Hematopoietic multipotent progenitor cell treated with erythropoietin and hydrocortisone succinate and interleukin-3 and kit ligand, for 6 days (in vitro differentiated cells): ENCODE measurements at places on chromosomes 11 and 22.

GRCh38 chr11:74932169-74932568 is 16.7 kb downstream of the XRRA1 start:
- no peak for DNase-seq

- DNase-seq, result no peak
These were observed 75.9 kb downstream of the NECTIN1 start for GRCh38 chr11:119652907-119653659.

DNA sequence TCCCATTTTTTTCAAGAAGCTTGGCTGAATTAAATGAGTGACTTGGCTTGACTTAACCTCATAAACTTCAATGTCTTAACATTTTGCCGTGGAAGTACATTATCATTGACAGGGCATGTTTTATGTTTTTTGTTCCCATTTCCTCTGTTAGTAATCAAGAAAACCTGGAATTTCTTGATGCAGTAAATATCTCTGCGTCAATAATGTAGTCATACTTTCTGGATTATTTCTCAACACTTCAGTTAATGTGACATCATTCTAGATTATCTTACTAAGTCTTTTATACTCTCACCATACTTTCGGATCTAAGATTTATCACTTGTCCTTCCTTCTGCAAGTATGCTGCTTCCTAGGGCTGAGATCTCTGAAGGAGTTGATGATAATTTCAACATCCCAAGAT is 58.6 kb upstream of the PGR start:
- DNase-seq, result no peak

DNA sequence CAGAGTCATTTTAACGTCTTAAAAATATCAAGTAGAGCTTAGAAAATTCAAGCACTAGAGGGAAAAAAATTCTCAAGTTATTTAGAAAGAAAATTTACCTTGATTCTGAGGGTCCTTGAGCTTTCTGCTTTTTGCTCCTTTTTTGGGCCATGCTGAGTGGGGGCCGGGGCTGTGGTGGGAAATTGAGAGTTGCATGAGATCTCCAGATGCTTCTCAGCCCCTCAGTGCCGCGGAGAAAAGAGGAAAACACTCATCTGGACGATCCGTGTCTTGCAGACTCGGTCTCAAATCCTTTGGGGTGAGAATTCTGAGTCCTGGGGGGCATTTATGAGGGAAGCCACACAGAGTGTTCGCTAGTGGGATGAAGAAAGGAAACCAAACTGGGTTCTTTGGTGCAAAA is 700.8 kb downstream of the TBC1D22A start:
- no peak for DNase-seq

DNA sequence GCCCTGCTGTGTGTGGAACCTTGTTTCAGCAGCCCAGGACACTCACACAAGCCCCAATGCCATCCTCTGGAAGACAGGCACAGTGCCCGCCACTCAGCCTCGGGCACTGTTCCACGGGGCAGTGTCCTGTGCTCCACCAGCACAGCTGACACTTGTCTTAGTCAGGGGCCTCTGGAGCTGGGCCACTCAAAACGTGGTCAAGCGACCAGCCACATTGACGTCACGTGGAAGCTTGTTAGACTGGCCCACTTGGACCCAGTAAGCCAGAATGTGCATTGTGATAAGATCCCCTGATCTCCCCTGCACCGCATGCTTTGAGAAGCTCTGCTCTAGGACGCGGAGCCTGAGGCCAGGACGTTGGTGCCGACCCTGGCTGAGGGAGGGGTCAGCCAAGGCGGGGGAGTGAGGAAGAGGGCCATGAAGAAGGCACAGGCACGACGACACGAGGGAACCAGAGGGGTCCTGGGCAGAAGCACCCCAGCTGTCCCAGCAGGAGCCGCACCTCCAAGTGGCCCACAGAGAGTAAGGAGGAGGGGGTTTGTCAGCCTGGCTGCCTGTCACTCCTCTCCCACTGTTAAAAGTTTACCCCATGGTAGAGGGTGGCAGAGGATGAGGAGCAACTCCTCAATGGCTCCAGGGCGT is 64.6 kb downstream of the LINC01488 start:
- DNase-seq, result no peak

GRCh38 chr11:2869561-2870427 is 15.8 kb downstream of the CDKN1C start:
- DNase-seq, result no peak

GRCh38 chr22:32534252-32535235 is 59.9 kb downstream of the FBXO7 start:
- no peak for DNase-seq

DNA sequence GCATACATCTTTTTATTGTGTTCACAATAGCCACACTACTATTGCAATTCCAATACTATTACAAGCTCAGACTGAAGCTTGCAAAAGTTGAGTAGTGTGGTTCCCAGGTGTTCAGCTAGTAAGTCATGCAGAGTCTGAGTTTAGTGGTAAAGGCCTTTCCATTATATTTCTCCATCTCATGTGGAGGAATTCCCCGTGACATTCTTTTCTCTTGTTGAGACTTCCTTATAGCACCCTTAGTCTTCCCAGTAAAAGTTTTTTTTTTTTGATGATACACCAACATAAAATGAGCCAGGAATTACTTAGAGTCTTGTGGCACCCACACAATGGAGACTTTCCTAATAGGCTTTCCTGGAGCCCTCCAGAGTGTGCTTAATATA is 110.8 kb downstream of the UVRAG start:
- no peak for DNase-seq

DNA sequence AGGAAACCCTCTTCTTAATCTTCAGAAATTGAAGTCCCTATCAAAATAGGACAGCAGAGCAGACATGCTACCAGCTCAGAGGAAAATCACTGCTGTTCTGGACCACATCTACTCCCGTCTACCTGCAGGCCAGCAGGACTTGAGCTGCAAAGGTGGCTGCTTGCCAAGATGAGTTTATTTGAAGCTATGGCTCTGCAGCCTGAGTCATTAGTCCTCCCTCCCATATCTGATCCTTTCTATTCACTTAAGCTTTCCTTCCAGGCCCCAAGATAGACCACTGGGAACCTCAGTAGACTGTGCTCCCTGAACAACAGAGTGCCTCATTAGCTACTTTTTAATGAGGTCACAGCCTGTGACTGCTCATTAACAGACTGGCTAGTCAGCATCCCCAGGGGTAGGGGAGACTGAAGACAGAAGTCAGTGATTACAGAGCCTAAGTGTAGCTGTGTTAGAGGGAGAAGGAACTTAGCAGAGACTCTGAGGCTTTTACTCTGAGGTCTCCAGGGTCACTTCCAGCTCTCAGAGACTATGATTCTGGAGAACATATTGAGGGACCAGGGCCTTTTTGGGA is 6.8 kb upstream of the OR10A2 start:
- peak; percentile 3 for DNase-seq

DNA sequence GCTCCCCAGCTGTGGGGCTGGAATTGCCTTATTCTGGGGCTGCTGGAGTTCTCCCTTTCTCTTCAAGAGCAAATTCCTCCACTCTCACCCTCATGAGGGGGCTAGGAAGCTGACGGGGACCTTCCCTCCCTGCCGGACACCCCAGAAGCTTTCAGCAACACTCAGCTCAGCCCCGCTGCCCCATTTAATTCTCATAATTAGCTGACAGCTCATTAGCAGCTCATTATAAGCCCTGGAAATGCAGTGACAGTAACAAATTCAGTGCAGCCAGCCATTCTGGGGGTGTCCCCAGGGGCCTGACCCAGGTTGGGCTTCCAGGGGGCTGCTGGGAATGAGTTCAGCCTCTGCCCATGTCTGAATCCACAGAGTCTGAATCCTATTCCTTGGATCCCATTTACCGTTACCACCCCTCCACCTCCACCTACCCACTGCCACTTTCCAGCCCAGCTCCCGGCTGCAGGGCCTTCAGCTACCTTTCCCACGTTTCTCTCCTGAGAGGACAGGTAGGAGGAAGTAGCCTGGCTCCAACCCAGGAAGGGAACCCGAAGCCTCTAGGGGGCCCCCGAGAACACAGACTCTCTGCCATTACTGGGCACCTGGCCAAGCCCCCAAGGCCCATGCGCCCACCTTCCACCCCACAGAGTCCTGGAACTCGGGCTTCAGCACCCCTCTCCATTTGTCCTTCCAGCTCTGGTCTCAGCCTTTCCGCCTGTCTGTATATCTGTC is 101.7 kb upstream of the LMO1 start:
- DNase-seq, result peak; percentile 12

DNA sequence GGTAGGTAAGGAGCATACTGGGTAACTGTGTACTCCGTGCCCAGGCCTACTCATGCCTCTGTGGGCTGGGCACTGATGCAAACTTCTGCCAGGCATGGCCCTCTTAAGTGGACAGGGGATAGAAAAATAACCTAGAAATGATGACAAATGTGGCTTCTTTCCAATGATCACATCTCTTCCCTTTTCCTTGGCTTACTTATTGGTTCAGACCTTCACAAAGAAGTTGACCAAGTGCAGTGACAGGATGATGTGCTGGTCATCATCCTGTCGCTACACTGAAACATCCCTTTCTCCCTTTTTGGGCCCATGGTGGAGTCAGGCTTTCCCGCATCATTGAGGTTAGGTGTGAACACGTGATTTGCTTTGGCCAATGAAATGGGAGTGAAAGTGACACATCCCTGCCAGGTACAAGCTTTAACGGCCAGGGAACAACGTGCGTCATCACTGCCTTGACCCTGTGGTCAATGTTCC is 31.8 kb upstream of the APOBEC3A start:
- DNase-seq, result no peak

- DNase-seq, result no peak
These were observed 22.5 kb upstream of the CYP2R1 start for GRCh38 chr11:14914536-14914935.

DNA sequence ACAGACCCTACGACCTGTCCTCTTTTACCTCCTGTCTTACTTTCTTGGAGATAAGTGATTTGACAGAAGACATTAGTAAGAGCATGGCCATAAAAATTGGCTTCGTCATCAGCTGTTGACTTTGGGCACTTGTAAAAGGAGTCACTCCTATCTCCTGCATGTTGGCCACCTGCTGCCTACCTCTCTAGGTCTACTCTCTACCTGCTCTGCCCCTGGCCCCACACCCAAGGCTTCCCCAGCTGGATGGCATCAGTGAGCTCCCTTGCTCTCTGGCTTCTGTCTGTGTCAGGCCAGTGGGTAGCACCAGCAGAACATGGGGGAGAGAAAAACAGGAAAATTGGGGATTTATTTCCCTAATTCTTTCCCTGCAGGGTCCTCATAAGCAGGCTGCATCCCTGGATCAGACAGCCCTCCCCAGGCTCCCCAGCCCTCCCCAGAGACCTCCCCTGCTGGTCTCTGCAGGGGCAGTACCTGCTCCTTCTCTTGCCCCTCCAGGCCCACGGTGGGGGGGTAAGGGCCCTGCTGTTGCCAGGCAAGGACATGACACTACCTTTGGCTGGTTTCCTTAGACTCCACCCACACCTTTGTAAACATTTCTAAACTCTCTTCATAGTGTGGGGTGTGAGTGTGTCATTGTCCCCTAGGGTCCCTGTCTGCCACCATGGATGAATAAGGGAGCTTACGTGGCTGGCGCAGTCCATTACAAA is 157.0 kb upstream of the NECTIN1 start:
- DNase-seq, result no peak

- DNase-seq, result no peak
These were observed 33.1 kb downstream of the TCP11L1 start for GRCh38 chr11:33072465-33072864.

GRCh38 chr11:9180784-9181183 is 84.4 kb downstream of the DENND5A start:
- no peak for DNase-seq

- no peak for DNase-seq
These were observed 1420.3 kb downstream of the BRD1 start for GRCh38 chr22:48407256-48407955.

DNA sequence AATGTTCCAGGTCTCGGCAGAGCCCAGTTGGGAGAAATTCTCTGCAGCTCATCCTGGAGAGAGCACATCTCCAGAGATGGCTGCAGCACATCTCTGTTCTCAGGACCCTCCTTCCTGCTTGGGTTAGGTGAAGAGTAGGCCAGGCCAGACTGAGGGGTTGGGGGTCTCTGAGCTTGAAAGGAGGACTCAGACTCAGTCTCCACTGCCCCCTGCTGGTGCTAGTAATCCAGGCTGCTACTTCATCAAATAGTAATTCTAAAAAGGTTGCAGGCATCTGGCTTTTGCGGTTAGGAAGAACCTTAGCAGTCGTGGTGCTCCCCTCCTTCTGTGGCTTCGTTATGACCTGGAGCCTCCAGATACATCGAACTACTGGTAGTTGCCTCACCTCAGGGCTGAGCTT is 9.7 kb downstream of the TUB start:
- peak; percentile 65 for DNase-seq

DNA sequence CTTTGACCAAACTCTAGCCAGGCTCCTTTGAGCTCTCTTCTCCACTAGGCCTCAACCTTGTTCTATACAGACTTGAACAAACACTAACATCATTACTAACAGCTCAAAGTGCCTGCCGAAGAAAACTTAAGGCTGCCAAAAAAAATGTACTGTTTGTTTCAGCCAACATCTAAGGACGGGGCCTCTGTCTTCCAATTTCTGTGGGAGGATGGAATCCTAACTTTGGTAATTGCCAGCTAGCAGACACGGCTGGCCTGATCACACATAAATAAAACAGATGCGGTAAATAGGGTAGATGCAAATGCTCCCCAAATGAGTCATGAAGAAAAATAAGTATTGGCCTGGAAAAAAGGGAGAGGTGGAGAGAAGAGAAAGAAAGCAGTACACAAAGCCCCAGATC is 394.3 kb downstream of the TMEM135 start:
- no peak for DNase-seq

DNA sequence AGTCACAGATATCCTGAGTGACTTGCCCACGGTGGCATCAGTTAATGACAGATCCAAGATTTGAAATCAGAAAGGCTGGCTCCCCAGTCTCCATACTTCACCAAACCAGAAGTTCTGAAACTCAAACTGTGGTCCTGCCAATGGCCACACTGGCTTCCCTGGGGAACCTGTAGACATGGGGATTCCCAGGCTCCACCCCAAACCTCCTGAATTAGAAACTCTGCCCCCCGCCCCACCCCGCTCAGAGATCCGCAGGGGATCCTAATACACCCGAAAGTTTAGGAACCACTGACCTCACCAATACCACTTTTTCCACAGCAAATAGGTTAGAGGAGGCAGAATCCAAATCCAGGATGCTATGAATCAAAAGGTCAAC is 15.3 kb downstream of the RTN4RL2 start:
- DNase-seq, result no peak

- DNase-seq, result no peak
These were observed 60.5 kb upstream of the FGF3 start for GRCh38 chr11:69879729-69880005.

DNA sequence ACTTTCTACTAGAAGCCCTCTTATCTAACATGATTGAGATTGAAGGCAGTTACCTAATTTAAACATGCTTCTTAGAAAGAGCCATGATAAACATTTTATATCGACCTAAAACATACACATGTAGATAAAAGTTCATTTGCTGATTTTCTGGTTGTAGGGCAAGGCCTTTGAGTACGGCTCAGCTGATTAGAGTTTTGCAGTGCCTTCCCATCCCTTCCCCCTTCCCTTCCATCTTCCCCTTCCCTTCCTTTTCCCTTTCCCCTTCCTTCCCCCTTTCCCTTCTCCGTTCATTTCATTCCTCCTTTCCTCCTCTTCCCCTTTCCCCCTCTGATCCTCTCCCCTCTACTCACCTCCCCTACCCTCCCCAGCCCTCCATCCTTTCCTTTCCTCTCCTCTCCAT is 4.3 kb downstream of the LDHC start:
- no peak for DNase-seq

GRCh38 chr11:64577202-64577601 is 13.8 kb upstream of the SLC22A12 start:
- DNase-seq, result no peak
